ENCODE measurements at places on chromosomes 6 and 20. TPM values are rescaled to one million over a fixed set of nuclear protein-coding genes. Genes with fewer than 3 reads are reported as not detected.

DNA sequence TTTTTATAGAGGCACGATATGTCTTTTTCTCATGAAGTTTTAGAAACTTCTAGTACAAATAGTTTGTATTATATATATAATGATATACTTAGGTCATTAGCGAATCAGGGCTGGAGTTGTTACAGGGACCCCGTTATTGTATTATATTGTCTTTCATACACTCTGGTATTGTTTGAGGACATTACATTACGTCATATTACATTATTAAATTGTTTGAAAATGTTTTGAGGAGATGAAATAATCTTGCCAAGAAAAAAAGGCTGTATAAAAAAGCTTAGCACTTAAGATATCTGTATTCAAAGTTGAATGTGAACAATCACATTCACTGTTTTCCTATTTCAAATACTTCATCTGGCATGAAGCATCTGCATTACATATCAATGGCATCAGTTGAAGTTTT is 239.6 kb upstream of the ASCC3 start:
- DNase-seq: no peak

- DNase-seq: no peak
Measured at GRCh38 chr6:14128012-14128411, 10.4 kb downstream of the CD83 start.

Gene GPR6
- polyA plus RNA-seq: not detected

DNA sequence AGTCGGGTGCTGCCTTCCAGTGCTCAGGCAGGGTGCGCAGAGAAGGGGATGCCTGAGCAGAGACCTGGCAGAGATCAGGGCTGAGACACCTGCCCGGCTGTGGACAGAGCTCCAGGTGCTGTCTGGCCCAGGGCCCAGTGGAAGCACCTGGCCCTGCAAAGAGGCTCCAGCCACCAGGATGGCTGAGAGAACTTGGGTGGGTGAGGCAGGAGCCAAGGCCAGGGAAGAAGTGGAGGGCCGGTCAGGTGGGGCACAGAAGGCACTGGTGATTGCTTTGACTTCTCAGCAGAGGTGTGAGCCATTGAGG is 31.2 kb downstream of the PNLDC1 start:
- no peak for DNase-seq

GRCh38 chr6:16625291-16626265 is 135.7 kb downstream of the ATXN1 start:
- DNase-seq: no peak

Gene RAET1L
- polyA plus RNA-seq: not detected

DNA sequence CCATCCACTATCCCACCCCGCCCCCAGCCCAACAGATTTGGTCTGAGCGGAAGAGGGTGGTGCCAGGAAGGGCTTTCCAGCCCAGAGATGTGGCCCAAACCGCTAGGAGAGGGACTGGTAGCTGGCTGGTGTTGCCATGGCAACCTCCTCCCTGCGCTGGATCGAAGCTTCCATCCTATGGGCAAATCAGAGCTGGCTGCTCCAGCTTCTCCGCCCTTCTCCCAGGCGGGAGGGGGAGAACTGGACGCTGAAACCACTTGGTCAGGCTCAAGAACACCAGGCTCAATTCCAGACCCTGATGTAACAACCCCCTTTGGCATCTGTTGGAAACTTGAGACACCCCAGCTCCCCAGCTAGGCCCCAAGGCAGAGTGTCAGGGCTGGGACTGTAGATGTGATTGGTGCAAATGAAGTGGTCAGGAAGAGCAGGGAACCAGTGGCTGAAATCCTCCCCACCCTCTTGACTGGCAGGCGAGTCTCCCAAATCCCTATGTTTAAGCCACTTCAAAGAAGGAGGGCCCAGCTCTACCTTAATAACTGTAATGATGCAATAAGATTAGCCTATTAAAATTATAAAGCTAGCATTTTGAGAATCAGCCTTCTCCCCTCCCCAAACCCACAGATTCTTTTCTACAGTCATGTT is 4.2 kb downstream of the RIMS4 start:
- peak; percentile 30 for DNase-seq

- no peak for DNase-seq
Measured at GRCh38 chr20:11008444-11009033, 334.7 kb upstream of the JAG1 start.

GRCh38 chr6:10690651-10691445 is 3.6 kb downstream of the C6orf52 start:
- no peak for DNase-seq

DNA sequence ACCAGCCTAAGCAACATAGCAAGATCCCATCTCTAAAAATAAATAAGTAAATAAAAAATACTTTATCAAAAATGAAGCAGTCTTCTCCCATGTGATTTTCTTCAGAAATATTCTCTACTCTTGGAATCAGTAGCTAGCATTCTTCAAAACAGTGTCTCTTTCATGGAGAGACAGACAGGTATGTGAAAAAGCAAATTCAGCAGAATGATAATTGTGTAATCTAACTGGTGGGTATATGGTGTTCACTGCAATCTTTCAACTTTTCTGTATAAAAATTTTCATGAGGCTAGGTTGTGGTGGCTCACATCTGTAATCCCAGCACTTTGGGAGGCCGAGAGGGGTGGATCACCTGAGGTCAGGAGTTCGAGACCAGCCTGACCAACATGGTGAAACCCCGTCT is 7.9 kb downstream of the MRS2 start:
- no peak for DNase-seq

GRCh38 chr20:36779656-36780025 is 6.1 kb upstream of the DSN1 start:
- DNase-seq: no peak

- DNase-seq: no peak
Measured at GRCh38 chr20:51411870-51412269, 130.6 kb downstream of the NFATC2 start.

- no peak for DNase-seq
Measured at GRCh38 chr20:2174067-2174466, 72.4 kb downstream of the STK35 start.

Gene APMAP
- polyA plus RNA-seq: 88.9 TPM

DNA sequence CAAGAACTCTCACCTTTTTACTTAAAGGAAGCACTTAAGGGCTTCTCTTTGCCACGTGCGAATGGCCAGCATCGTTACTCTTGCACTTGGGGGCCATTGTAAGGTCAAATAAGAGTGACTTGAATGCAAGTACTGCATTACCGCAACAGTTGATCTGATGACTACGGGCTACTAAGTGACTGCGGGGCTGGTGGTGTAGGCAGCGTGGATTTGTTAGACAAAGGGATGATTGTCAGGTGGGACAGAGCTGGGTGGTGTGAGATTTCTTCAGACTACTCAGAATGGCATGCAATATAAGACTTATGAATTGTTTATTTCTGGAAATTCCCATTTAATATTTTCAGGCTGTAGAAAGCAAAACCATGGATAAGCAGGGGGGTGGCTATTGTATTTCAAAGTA is 199.7 kb upstream of the UST start:
- DNase-seq: no peak

- no peak for DNase-seq
Measured at GRCh38 chr6:55379895-55380294, 52.6 kb downstream of the GFRAL start.

DNA sequence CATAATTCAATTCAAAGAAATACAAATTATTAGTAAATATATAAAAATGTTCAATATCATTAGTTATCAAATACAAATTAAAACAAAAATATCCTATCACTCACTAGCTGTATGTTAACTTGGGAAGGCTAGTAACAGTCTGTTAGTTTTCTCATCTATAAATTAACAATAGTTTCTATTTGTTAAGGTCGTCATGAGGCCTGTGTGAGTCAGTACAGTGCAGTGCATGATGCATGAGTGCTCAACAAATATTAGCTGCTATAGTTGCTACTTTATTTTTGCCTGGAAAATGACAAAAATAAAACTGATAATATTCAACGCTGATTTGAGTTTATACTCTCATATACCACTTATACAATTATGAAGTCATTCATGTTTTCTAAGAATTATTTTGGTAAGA is 401.6 kb upstream of the RUNX2 start:
- DNase-seq: no peak

- no peak for DNase-seq
Measured at GRCh38 chr6:47145212-47145611, 103.1 kb upstream of the ADGRF1 start.

DNA sequence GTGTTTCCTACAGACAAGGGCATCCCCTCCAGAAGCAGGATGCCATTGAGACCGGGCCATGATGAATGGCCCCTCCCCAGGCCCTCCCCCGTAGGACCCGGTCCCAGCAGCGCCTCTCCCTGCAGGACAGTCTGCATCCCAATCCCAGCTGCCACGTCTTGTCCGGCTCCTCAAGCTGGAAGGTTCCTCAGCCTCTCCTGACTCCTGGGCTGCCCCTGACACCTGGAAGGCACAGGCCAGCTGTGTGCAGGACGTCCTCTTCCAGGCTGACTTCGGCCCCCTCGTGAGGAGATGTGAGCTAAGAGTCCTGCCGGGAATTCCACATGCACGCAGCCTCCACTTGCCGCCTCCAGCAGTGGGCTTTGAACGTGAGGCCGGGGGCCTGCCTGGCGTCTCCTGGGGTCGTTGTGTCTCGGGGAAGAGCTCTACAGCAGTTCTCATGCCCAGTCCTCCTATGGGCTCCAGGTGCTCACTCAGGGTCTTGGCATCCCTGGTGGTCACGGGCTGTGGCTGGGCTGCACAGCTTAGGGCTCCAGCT is 64.4 kb downstream of the TAF4 start:
- DNase-seq: no peak

DNA sequence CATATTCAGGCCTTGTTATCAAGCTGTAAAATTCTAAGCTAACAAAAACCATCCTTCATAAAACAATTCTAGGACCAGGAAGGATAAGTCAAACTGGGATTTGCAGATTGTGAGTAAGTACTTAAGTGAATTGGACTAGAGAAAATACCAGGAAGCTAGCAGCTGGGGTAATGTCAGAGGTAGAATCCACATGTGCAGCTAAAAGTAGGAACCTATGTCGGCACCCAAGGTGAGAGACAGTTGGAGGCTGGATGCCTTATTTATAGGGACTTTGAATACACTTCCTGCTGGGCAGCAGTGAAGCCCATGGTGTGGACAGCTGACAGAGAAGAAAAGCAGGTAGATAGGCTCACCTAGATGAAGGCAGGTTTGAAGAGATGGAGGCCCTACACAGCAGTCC is 127.3 kb downstream of the FLRT3 start:
- no peak for DNase-seq

DNA sequence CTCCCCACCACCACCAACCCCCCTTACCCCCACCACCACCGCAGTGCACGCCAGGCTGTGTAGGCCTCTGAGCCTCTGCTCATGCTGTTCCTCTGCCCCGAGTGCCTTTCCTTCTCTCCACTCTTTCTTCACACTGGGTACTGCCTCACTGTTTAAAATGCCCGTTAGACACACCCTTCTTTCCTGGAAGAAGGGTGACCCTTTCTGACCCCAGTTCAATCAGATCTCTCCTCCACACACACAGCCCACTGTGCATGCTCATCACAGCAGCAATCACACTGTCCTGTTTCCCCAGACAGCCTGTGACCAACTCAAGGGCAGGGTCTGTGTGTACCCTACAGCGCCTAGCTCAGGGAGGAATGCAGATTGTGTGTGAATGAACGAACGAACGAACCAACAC is 10.0 kb downstream of the TMEM74B start:
- DNase-seq: no peak

DNA sequence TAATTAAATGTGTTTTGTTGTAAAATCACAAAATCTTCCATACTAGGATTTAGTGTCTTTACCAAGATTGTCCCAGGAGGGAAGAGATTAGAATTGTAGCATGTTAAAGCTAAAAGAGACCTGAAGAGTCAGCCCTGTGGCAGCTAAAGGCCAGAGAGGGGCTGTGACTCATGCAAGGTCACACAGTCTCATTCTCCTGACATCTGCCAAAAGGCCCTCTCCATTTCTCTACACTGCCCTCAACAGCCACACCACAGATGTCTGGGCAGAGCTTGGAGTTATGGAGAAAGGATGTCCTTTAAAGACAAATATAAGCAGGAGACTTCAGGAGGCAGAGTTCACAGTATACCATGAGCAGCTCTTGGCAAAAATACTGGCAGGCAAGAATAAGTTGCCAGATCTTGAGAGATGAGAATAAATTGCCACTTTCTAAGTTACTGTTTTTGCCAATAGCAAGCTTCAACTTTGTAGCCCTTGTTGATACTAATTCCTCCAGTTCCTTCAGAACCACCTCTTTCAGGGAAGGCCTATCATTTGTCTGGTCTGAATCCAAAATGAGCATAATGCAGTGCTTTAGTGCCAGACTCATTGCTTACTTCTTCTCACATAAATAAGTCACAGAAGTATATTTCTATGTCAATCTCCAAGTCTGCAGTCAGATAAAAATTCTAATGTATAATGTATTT is 41.7 kb downstream of the AKIRIN2 start:
- no peak for DNase-seq

DNA sequence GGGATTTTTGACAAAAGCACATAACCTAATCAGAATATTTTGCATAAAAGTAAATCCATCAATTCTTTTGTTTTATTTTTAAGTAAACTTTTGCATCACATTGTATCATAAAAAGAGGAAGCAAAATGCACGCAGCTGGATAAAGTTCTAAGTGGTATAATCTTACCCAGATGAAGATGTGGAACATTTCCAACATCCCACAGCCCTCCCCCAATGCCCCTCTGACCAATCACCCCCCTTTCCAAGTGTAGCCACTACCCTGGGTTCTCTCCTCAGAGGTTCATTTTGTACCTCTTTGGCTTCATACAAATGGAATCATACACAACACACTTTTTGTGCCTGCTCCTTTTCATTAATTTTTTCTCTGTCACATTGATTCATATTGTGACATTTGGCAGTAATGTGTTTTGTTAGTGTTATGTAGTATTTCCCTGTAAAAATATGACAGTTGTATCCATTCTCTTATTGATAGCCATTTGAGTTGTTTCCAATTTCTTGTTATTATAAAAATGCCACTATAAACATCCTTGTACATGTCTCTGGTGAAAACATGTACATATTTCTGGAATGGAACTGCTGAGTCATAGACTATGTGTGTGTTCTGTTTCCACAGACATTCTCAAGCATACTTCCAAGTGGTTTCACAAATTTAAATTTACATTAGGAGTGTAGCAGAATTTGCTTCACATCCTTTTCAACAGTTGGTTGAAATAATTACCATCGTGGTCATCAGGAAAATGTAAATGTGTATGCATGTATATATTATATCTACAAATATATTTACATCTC is 92.9 kb upstream of the SYNDIG1 start:
- no peak for DNase-seq

- no peak for DNase-seq
Measured at GRCh38 chr20:13883425-13883824, 98.6 kb downstream of the NDUFAF5 start.

- DNase-seq: no peak
Measured at GRCh38 chr6:22364306-22364705, 67.5 kb upstream of the PRL start.

Gene TMC2
- 0.30 TPM for polyA plus RNA-seq

DNA sequence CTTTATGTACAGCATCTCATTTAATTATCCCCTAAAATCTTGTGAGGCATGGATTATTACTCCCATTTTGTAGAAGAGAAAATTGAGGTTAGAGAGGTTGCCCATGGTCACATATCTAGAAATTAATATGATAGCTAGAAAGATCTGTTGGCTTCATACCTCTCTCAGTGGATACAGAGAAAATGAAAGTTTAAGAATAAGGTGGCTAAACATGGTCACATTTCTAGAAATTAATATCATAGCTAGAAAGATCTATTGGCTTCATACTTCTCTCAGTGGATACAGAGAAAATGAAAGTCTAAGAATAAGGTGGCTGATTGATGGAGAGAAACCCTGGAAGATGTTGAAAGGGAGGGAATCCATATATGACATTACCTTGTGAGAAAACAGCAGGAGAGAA is 260.7 kb upstream of the MAN1A1 start:
- DNase-seq: no peak

Measured in left renal cortex interstitium (tissue), 4 donors.